Left forelimb (tissue), 1 donor: ENCODE measurements at places on chromosomes 3 and 15.
A peak's percentile ranks its signal among the peaks of the same experiment; 100 is the strongest.

- DNase-seq = peak; percentile 33
These were observed 76.8 kb downstream of the SMAD3 start for GRCh38 chr15:67142092-67142766.

GRCh38 chr15:80615783-80616391 is 79.2 kb upstream of the ABHD17C start:
- DNase-seq = no peak

GRCh38 chr3:85180-85579 is 111.4 kb upstream of the CHL1 start:
- no peak for DNase-seq

- DNase-seq = peak; percentile 14
These were observed 17.3 kb upstream of the DOCK3 start for GRCh38 chr3:50657407-50657806.

DNA sequence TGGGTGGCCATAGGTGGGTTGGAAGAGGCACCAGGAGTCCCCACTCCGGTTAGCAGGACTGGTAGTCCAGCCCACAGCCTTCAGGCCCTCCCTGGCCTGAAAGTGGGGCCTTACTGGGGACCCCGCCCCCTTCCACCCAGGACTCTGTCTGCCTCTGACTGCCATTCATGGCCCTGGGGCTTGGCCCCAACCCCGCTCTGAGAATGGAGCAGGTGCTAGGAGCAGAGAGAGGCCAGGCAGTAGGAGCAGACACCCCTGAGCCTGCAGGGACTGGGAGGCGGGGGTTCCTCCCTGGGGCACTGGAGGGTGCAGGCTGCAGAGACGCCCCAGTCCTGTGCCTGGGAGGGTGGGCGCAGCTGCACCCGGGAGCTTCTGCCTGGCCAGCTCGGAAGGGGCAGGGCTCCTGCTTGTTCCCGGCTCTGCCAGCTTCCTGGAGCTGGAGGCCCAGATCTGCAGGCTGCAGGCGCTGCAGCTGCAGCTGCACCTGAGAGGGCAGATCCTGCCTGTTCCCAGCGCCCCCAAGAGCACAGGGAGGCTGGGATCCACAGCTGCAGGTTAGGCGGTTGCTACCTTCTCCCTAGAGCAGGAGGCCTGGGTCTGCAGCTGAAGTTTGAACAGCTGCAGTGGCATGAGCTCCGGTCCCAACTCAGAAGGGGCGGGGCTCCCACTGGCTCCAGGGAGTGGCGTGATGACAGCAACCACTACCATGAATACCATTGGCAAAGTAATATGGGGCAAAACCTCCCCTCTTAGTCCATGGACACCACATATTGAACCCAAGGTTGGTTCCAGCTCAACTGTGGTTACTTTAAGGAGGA is 194.7 kb downstream of the SQOR start:
- DNase-seq = no peak
